ENCODE measurements at places on chromosomes 2 and 18.

GRCh38 chr18:75162467-75162866 lies 46.5 kb downstream of the PTGR3 start:
- no peak for DNase-seq

DNA sequence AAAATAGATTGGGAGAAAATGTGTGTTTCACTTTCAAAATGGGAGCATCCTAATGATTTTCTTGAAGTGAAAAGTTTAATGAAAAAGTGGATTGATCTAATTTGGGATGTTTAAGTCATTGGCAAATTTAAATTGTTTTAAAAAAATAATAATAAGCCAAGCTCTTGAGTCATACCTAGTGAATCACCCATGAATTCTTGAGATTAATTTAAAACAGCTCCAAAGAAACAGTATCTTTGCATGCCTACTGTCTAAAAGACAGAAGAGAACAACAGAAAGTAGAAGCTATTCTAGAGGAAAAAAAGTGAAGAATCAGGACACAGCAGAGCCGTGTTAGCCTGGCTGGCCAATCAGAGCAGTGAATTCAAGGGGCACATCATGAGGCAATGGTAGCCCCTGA lies 7.7 kb downstream of the ACVR1C start:
- DNase-seq = no peak

GRCh38 chr2:45974762-45975408 lies 322.3 kb upstream of the EPAS1 start:
- no peak for DNase-seq

DNA sequence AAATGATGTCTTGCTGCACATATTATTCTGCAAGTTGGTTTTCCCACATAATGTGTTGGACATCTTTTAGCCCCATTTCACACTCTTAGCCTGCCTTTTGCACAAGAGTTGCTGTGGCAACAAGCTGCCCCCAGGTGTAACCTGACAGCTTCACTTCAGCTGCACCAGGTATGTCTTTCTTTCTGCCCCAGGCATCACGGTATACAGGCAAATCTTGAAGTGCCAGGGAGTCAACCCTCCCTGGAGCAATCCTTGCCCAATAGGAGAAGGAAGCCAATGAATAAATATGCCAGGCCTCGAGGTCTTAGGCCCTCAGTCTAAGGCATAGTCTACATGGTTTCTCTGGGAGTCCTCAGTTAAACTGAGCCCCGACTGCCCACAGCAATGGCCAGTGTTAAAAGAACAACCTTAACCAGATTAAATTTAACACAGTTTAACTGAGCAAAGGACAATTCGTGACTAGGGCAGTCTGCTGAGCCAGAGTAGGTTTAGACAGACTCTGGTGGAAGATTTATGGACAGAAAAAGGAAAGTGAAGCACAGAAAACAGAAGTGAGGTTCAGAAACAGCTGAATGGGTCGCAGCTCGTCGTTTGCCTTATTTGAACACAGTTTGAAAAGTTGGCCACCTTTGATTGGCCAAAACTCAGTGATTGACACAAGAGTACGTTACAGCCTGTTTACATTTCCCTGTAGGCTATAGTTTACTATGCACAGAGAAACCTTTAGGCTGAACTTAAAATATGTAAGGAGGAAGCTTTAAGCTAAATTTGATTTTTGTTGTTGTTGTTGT lies 32.0 kb upstream of the C1QL2 start:
- DNase-seq = no peak

GRCh38 chr2:27690052-27690451 lies 26.4 kb downstream of the SLC4A1AP start:
- no peak for DNase-seq

DNA sequence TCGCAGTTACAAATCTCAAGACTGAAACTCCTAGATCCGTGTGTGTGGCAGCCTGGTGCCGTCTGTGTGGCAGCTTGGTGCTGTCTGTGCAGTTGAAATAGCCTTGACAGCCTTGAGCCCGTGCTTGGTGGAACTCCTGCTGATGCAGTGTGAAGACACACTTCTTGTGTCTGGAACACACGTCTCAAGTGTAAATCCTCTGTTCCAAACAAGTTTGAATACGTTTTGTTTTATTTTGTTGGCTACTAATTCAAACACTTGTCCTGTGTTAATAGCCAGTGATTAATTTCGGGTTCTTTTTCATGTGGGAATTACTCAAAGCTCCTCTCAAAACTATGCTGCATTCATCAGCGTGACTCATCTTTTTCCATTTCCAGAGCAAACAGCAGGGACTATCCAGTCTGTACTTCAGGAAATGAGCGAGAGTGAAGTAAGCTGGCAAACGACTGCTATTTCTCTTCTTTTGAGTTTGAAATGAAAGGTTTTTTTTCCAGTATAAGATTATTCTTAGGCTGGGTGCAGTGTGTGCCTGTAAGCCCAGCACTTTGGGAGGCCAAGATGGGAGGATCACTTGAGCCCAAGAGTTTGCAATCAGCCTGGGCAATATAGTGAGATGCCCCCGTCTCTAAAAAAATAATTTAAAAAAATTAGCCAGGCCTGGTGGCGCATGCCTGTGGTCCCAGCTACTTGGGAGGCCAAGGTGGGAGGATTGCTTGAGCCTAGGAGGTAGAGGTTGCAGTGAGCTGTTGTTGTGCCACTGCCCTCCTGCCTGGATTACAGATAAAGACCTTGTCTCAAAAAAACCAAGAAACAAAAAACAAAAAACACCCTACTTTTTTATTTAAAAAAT lies 152.9 kb downstream of the SPP2 start:
- DNase-seq = no peak

DNA sequence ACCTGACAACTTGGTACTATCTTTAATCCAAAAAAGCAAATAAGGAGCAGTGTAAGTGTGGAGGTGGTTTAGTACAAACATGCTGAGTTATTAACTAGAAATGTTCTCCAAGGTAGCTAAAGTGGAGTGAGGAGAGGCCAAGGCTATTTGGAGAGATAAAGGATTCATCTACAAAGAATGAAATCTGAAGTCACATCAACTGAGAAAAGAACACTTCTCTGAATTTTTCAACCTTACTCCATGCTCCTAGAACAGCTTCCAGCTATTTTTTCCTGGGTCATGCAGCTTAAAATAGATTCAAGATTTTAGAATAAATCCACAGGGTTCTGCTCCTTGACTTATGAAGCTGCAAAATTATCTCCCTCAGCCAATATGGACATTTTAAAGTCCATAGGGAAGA lies 18.7 kb downstream of the IMMT start:
- DNase-seq = no peak

GRCh38 chr2:164485541-164485940 lies 135.7 kb downstream of the GRB14 start:
- DNase-seq = no peak

DNA sequence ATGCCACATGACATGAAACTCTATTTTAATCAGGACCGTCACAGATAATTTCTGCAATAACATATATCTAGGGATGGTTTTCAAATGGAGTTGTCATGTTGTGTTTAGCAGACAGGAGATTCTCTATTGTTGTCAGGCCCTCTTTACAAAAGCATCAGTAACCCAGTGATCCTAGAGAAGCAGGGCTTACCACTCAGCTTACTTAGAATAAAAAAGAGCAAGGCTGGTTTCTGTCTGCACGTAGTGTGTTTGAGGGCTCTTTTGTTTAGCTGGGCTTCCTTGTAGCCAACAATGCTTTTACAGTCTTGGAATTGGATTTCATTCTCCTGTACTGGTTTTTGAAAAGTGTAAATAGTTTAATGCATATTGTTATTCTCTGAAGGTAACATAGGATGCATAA lies 210.5 kb upstream of the NRP2 start:
- no peak for DNase-seq

GRCh38 chr2:15800495-15801329 lies 139.6 kb upstream of the MYCN start:
- DNase-seq = no peak

- DNase-seq = no peak
Measured at GRCh38 chr2:79189465-79189864, 29.9 kb upstream of the REG3A start.

GRCh38 chr18:64322189-64322588 lies 173.3 kb upstream of the LINC00305 start:
- DNase-seq = no peak

- no peak for DNase-seq
Measured at GRCh38 chr18:32582455-32582854, 111.8 kb upstream of the GAREM1 start.

GRCh38 chr2:60485550-60485949 lies 67.9 kb downstream of the BCL11A start:
- no peak for DNase-seq

DNA sequence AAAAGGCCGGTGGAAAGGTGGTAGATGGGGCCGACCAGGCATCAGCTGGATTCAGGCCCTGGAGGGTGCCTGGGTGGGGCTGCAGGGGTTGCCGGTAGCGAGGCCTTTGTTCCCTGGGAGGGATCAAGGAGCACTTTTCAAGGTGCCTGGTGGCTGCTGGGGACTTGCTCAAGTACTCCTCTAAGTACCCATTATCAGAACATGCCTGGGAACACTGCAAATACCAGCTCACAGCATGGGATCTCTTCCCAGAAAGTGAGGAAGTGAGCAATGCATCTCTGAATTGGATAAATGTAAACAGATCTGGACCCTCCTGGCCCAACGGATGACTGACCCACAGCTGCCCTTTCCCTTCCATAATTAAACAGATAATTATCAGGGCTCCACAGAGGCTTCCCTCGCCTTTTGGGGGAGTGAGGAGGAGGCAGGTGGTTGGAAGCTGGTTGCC lies 210.5 kb downstream of the SH3RF3 start:
- DNase-seq = no peak

DNA sequence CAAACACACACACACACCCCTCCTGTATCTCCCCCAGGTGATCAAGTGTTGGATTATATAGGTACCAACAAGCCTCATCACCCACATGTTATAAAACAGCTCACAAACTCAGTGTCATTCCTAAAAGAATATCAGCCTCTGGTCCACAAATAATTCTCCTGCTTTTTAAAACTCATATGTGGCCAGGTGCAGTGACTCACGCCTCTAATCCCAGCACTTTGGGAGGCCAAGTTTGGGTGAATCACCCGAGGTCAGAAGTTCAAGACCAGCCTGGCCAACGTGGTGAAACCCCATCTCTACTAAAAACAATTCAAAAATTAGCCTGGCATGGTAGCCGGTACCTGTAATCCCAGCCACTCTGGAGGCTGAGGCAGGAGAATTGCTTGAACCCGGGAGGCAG lies 87.8 kb downstream of the LRATD1 start:
- DNase-seq = no peak

DNA sequence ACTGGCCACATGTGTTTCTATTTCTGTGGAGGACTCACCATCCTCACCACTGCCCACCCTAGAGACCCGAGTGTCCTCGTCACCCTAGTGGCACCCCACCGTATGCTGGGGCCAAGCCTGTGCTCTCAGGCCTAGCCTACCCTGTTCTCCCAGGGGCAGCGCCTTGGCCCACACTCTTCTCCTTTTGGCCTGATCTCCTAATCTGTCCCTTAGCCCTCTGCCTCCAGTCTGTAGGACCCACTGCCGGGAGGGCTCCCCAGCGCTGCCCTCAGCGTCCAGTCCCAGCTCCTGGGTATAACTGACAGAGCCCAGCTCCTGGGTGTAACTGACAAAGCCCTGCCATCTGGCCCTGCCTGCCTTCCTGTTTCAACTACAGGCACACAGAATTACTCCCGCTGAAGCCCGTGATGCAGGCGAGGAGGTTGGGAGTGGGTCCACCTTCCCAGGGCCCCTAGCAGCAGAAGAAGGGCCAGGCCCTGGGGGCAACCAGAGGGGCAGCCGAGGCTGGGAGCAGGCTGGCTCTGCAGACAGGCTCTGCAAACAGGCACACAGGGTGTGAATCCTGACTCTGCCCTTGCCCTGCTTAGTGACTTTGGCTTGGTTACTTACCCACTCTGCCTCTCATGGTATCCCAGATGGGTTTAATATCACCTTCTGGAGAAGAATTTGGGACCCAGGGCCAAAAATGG lies 25.6 kb upstream of the PTMA start:
- DNase-seq = no peak

DNA sequence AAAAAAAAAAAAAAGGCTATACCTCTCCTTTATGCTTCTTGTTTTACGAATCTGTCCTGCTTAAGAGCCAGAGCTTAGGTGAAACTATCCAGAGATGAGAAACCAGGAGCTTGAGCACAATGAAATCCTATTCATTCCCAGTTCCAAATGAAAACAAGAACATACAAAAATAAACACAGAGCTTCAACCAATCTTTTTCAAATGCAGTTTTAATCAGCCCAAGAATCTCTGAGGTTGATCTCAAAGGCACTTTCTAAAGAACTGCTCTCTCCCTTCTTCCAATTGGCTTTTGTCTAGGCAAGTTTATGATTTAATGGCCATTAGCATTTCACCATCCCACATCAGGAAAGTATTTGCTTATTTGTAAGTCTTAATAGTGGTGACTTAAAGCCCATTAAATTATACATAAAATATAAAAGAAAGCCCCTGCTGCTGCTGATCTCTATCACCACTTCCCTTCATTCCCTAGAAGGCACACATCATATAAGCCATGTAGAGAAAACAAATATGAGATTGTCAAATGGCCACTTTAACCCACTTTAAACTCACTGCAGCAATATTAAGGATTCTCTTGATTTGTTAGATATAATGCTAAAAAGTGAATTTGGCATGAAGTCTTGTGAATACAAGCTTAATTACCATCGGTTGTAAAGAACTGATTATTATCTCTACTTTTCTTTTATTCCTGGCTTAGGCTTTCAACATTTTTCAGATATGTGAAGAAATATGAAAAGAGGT lies 29.3 kb upstream of the SCN9A start:
- DNase-seq = no peak

- DNase-seq = no peak
Measured at GRCh38 chr2:241071677-241072111, 30.4 kb downstream of the MTERF4 start.

- no peak for DNase-seq
Measured at GRCh38 chr2:65142515-65142914, 12.6 kb upstream of the RAB1A start.

- DNase-seq = no peak
Measured at GRCh38 chr2:74053959-74054715, 69.4 kb downstream of the TET3 start.

DNA sequence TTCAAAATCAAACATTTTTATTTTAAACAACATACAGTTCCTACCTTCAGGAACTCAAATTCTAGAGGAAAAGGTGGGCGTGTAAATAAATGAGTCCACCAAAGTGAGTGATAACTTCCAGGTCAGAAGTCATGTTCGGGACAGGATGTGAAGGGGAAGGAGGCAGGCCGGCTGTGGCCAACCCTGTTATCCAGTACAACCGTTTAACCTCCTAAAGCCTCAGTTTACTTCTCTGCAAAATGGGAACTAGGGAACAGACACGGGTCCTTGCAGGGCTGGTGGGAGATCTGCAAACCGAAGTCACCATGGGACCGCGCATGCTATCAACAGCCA lies 373 bp downstream of the EIPR1 start:
- DNase-seq = no peak

GRCh38 chr2:199302851-199303250 lies 154.9 kb downstream of the SATB2 start:
- DNase-seq = no peak

GRCh38 chr2:61689568-61689967 lies 151.4 kb upstream of the XPO1 start:
- no peak for DNase-seq

DNA sequence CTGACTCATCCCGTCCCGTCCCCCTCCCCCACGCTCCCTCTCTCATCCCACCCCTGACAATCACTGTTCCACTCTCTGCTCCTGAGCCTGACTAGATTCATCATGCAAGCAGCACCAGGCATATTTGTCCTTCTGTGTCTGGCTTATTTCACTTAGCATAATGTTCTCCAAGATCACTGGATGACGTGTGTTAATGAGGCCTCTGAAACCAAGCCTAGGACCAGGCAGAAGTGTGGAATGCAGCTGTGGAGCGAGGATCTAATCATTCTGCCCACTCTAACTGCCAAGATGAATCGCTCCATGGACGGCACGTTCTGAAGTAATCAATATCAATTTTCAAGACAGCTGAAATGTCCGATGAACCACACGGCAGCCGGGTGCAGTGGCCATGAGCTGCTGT lies 122.4 kb upstream of the ZNF236 start:
- DNase-seq = no peak
